Esophagus squamous epithelium (tissue), 5 donors: ENCODE measurements at places on chromosomes 5 and 9. TPM values are rescaled to one million over a fixed set of nuclear protein-coding genes. Genes with fewer than 3 reads are reported as not detected.

DNA sequence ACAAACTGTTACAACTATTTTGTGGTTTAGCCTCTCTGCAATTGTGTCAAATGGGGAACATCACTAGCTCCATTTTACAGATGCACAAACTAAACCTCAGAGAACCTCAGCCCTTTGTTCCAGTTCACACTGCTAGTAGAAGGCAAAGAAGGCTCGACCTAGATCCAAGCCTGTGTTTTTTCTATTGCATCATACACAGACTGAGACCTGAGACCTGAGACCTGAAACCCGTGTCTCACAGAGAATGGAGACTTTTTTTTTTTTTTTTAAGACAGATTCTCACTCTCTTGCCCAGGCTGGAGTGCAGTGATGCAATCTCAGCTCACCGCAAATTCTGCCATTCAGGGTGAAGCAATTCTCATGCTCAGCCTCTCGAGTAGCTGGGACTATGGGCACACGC is 120.8 kb downstream of the GALNT10 start:
- DNase-seq = no peak

The PDE6A gene
- total RNA-seq = 0.82 TPM

GRCh38 chr9:92561374-92562330 is 25.9 kb upstream of the ECM2 start:
- DNase-seq = no peak

The TMEM215 gene
- not detected for total RNA-seq

The PTPN3 gene
- total RNA-seq = 12.9 TPM

The CRB2 gene
- total RNA-seq = not detected

DNA sequence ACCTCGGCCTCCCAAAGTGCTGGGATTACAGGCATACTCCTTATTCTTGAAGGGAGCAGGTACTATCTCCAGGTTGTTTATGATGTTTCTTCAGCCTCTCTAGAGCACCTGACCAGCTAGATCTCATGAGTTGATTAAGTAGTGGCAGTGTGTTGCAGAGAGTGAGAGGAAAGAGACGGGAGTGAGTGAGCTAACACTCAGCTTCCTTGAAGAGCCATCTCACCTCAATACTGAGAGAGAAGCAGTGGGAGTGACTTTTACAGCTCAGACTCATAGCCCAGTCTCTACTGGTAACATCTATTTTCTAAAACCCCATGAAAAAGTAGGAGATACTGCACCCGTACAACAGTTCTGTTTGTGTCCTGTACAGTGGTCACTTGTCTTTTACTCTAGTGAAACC is 43.9 kb upstream of the RUSC2 start:
- no peak for DNase-seq

DNA sequence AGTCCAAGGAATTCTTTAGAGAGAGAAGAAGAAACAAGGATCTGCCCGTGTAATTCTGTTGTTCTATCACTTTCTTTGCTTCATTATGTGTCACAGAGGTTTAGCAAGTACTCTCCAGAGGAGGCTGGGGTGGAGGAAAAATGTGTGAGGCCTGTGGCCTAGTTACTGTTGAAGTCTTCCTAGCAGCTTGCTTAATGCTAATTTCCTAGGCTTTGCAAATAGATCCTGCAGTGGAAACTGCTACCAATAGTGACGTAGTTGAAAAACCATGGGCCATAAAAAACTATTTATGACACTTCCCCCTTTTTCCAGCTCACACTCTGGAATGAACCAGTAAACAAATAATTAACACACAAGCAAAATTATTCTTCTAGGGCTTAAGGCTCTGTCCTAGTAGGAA is 27.0 kb upstream of the C9orf72 start:
- DNase-seq = no peak

The HSD17B4 gene
- total RNA-seq = 157 TPM

The ASPN gene
- 2.8 TPM for total RNA-seq

DNA sequence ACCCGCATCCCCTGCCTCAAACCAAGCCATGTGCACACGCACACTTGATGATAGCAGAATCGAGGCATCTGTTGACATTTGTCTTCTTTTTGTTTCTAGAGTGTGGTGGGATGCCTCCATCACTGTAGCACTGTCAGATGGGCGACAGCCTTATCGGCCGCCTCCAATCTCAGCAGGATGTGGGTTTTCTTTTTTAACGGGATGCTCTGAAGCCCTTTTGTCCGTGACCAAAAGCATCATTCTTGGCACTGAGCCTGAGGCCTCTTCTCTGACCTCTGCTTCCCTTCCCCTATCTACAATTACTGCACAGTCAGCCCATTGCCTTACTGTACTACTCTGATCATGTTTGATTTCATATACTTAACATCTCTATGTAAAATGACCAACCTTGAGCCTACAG is 78.3 kb downstream of the LMNB1 start:
- no peak for DNase-seq

- DNase-seq = no peak
These were observed 8.1 kb upstream of the SELENOP start for GRCh38 chr5:42819745-42820144.

GRCh38 chr5:120677481-120677880 is 213.4 kb downstream of the PRR16 start:
- DNase-seq = no peak

- no peak for DNase-seq
These were observed 149.1 kb downstream of the SMARCA2 start for GRCh38 chr9:2164268-2164667.

The PCDHA13 gene
- total RNA-seq = not detected

The PCDH1 gene
- total RNA-seq = 131 TPM

The IGFBPL1 gene
- not detected for total RNA-seq

- no peak for DNase-seq
These were observed 106.0 kb downstream of the HACD4 start for GRCh38 chr9:20925256-20926045.

DNA sequence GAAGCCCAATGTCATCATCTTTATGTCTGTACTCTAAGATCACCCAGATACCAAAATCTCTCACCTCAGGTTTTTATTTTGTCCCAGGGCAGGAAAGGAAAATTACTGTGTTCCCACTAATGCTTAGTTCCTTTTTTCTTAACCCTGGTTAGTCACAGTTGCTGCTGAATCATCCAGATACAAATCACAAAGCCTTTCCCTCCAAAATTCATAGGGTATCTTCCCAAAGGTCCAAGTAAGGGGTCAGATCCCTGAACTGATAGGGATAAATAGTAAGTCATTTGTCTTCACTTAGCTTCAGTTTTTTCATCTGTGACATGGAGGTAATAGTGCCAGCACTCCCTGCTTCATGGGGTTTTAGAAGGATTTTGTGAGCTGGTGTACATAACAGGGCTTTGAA is 2.2 kb downstream of the PLCXD3 start:
- DNase-seq = no peak

The PCA3 gene
- not detected for total RNA-seq

The LCN12 gene
- not detected for total RNA-seq

DNA sequence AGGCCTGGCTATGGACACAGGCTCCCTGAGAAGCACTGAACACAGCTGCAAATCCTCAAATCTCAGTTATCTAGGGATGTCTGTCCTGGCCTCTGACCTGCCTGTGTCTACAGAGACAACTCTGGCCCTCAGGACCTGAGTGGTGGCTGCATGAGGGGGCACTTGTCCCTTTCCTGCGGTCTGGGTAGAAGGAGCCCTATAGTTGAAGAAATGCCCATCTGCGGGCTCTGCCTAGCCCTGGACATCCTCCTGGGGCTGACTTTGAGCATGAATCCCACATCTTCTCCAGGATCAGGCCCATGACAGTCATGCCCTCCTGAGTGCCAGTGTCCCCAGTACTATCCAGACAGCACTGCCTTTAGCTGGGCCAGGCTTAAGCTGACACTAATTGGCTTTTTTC is 10.0 kb downstream of the DNAJB5 start:
- no peak for DNase-seq

- no peak for DNase-seq
These were observed 8.4 kb downstream of the GNAQ start for GRCh38 chr9:78023003-78023741.

The HBEGF gene
- total RNA-seq = 30.9 TPM

- no peak for DNase-seq
These were observed 57.2 kb downstream of the MEF2C start for GRCh38 chr5:88825584-88826315.

- no peak for DNase-seq
These were observed 101.3 kb downstream of the GADD45G start for GRCh38 chr9:89706086-89706485.

DNA sequence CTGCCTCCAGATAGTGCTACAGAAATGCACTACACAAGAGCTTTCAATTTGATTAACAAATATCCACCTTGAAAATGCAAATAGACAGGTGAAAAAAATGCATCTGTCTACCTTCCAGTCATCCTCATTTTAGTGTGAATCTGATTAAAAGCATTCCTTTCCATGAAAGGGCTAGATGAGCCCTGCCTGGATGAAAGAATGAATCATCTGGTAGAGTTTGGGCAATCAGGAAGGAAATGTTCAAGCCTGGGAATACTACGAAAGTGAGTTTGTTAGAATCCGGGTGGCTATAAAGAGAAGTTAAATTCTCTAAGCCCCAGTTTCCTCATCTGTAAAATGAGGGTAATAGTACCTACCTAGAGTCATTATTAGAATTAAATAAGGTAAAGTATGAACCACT is 142.6 kb downstream of the FAM114A2 start:
- no peak for DNase-seq

- DNase-seq = no peak
These were observed 2.3 kb downstream of the SSBP2 start for GRCh38 chr5:81748556-81748955.

The PCDHGA6 gene
- total RNA-seq = 0.76 TPM

The C5orf22 gene
- total RNA-seq = 13.9 TPM

DNA sequence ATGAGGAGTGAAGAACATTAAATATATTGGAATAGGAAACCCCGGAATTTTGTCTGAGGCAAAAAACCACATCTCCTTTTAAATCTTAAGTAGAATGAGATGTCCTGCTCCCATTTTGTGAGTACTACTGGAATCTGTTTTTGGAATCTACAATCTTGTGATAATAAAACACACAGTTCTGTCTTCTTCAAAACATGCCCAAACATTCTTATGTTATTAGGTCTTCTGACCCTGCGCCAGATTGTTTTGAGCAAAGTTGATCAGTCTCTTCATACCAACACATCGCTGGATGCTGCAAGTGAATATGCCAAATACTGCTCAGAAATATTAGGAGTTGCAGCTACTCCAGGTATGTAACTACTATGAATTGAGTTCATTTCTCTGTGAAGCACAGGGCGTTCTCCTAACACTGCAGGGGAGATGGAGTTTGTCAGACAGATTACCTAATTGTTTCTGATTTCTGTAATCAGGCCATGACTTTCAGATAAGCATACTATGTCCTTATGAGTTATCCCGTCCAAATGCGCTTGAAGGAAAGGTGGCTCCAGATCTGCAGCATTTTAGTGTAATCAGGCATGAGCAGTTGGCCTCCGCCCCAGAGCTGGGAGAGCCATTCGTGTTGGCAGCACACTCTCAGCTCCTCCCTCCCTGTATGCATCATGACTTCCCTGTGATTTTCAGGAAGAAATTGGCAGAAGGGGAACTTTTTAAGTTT is 88.0 kb downstream of the NLN start:
- no peak for DNase-seq

- DNase-seq = no peak
These were observed 61.0 kb downstream of the SPEF2 start for GRCh38 chr5:35678661-35679060.

- no peak for DNase-seq
These were observed 8.9 kb downstream of the RABGAP1 start for GRCh38 chr9:122949696-122950095.

- DNase-seq = no peak
These were observed 8.3 kb upstream of the ARHGEF28 start for GRCh38 chr5:73617510-73618279.

The CXXC5 gene
- 13.9 TPM for total RNA-seq

DNA sequence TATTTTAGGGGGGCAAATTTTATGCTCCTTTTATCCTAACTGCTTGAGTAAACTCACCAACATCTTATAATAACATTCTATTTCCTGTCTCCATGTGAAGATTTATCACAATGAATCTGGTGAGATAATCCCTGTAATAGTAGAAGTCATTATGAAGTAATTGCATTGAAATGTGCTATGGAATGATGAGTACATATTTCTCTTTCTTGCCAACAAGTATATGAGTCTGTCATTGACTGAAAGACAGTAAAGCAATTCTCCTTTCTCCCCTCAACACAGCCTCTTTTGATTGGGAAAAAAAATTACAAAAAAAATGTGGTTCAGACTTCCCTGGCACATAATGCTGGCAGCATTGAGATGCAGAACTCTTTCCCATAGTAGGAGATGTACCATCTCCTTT is 459.2 kb upstream of the RGMB start:
- no peak for DNase-seq

DNA sequence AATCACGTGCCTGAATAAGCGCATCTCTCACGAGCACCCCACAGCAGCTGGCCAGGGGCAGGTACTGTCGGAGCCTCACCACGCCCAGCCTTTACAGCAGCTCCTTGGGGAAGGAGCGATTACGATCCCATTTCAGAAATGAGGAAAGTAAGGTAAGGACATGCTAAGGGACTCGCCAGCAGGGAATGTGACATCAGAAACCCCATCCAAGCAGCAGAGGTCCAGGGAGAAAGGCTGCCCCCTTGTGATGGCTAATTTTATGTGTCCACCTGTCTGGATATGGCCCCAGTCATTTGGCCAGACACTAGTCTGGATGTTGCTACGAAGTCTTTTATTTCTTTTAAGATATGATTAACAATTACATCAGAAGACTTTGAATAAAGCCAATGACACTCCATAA is 77.3 kb downstream of the UBE2QL1 start:
- DNase-seq = no peak

The PDZD2 gene
- 22.7 TPM for total RNA-seq
